ENCODE measurements at places on chromosomes 7 and 10. TPM values are rescaled to one million over a fixed set of nuclear protein-coding genes. Genes with fewer than 3 reads are reported as not detected.
A peak's percentile ranks its signal among the peaks of the same experiment; 100 is the strongest.

Gene LRRN3
- total RNA-seq, result 108 TPM

Gene AP1S1
- total RNA-seq, result 61.0 TPM

Gene FAM13C
- total RNA-seq, result 66.1 TPM

Gene PAX4
- not detected for total RNA-seq

Gene CALU
- 44.6 TPM for total RNA-seq

DNA sequence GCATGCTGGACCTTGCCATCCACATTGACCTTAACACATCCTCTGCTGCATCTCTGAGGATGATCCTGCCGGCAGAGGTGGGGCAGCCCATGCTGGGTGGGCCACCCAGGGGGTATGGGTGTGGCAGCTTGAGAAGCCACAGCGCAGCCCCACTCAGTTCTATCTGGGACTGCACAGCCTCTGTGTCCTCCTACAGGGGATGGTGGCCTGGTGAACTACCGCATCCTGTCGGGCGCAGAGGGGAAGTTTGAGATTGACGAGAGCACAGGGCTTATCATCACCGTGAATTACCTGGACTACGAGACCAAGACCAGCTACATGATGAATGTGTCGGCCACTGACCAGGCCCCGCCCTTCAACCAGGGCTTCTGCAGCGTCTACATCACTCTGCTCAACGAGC is 12.2 kb upstream of the C10orf105 start:
- DNase-seq, result no peak

DNA sequence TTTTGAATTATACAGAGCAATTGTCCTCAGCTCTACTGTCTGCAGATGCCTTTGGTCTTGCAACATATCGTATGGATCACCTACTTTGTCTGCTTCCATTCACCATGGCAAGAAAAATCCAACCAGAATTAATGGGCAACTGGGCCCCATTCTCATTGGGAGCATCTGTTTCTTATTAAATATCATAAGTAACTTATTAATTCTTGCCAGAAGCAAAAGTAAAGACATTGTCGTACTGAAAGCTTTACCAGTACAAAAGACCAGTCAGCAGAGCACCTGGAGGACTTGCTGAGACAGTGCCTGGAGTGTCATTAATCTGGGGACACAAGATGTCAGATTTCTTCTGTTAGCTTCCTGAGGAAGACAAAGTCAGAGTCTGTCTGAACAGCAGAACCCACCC is 404.5 kb downstream of the INHBA start:
- DNase-seq, result no peak

- DNase-seq, result no peak
Observed at GRCh38 chr10:22324893-22325271, 4.0 kb downstream of the BMI1 start.

- DNase-seq, result peak; percentile 98
Observed at GRCh38 chr10:123008355-123009104, at the start of the genes ACADSB and IKZF5. TSS of gene ACADSB (plus strand) at chr10:123009006. CDS start at chr10:123009030, 24 bp downstream. TSS of gene IKZF5 (minus strand) at chr10:123008795. CDS start at chr10:122998625, 10,170 bp downstream.

GRCh38 chr10:76974017-76974691 is 663.5 kb downstream of the KCNMA1 start:
- DNase-seq, result no peak

DNA sequence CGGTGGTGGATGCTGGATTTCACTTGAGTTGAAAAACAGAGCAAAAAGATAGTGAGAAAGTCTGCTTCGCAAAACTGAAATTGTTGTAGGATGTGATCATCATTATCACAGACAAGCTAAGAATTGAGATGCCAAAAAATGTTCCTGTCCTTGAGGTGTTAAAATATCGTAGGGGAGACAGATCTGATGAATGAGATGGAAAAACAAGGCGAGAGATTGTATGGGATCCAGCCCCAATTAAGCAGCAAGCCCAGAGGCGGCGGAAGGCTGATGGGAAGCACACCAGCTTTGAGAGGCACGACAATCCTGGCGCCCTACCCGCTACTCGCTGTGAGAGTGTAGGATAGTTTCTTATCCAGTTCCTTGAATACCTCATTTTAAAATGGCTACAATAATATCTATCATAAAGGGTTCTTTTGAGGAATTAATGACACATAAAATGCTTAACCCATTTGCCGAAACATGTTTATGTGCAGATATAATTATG is 131.1 kb upstream of the PTN start:
- DNase-seq, result no peak

GRCh38 chr7:135335628-135336139 is 102.0 kb downstream of the STRA8 start:
- peak; percentile 34 for DNase-seq

DNA sequence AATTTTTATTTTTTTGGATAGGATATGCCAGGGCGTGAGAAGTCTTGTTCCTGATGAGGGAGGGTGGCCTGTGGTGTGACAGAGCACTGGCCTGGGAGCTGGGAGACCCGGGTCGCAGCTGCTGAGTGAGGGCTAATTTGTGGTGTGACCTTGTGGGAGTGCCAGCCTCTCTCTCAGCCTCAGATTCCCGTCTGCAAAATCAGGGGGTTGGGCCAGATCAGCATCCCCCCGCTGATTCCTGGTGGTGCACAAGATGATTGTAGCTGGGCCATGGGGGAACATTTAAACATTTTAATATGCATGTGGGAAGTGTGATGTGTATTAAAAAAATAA is 14.9 kb downstream of the TSPAN15 start:
- no peak for DNase-seq

GRCh38 chr7:47310020-47310419 is 271.9 kb downstream of the TNS3 start:
- no peak for DNase-seq

DNA sequence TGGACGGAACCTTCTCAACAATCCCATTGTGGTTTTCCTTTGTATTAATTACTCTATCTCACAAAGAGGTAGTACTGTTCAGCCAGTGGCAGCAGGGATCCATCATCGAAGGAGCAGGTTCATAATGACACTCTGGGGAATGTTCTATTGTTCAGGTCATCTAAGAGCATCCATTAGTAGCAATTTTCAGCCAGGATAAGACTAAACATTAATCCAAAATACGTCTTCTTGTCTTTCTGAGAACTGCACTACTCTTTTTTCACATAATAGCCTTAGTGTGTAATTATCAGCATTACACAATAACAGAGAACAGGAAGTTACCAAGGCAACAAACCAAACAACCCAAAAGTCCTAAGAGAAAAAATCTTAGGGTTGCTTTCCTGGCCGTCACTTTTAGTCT is 259.5 kb upstream of the VWC2 start:
- no peak for DNase-seq

GRCh38 chr7:105178928-105179541 is 165.0 kb downstream of the KMT2E start:
- no peak for DNase-seq

DNA sequence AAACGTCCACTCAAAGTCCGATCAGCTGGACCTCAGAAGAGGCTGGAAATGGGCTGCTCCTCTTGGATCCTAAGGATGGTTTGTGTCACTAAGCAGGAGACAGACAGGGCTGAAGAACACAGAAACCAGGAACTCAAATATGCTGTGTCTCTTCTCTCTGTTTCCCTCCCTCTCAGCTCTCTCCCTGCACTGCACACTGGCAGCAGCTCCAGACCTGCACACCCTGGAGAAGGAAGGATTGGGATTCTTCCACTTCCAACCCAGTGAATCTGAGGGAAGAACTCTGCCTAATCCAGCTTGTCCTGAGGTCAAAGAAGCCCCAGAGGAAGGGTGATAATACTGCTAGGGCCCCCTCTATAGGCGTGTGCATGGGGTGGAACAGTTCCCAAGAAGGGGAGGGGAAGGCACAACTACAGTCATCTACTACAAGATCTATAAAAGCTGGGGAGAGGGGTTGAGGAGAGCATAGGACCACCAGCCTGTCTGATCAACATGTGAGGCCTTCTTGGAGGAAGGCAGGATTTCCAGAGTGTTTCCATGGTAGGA is 22.7 kb upstream of the ZCCHC24 start:
- no peak for DNase-seq
